H9 (cell line): ENCODE measurements at places on chromosomes 11 and 22. TPM values are rescaled to one million over a fixed set of nuclear protein-coding genes. Genes with fewer than 3 reads are reported as not detected.
A peak's percentile ranks its signal among the peaks of the same experiment; 100 is the strongest.

DNA sequence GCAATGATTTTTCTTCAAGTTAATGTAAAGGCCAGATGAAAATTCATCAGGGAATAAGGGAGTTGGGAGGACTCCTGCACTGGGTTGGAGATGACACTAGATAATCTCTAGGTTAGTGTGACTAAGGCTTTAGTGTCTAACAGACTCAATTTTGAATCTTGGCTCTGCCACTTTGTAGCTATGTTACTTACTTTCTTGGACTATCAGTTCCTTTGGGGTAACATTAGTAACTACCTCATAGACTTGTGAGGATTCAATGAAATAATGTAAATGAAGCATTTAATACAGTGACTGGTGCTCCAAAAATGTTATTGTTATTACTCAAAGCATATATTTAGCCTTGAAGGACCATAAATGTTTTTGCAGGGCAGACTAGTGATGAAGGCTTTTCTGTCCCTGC, 9.6 kb upstream of the CCDC89 start:
- H3K27me3 ChIP-seq = no peaks in the 10 kb centered on the region
- DNase-seq = no peak
- no peaks in the 10 kb centered on the region for H3K36me3 ChIP-seq
- no peak overlapping the region for H3K27ac ChIP-seq
- H3K4me3 ChIP-seq = no peak overlapping the region
- no peaks in the 10 kb centered on the region; the same call in 1 of the 2 replicates for H3K4me1 ChIP-seq

The PTPRCAP gene
- 1.7 and 1.9 TPM in 2 replicates for total RNA-seq

The RNF169 gene
- 13.0 TPM in 2 replicates for total RNA-seq

The AGBL2 gene
- total RNA-seq = 3.0 and 4.3 TPM in 2 replicates

GRCh38 chr11:85096939-85097338, 530.2 kb downstream of the DLG2 start:
- H3K36me3 ChIP-seq = peaks cover 1% of the 10 kb centered on the region; the same call in 2 of the 3 replicates
- H3K4me3 ChIP-seq = no peak overlapping the region
- DNase-seq = no peak
- no peaks in the 10 kb centered on the region for H3K27me3 ChIP-seq
- peaks cover 2% of the 10 kb centered on the region; the same call in 1 of the 2 replicates for H3K4me1 ChIP-seq

DNA sequence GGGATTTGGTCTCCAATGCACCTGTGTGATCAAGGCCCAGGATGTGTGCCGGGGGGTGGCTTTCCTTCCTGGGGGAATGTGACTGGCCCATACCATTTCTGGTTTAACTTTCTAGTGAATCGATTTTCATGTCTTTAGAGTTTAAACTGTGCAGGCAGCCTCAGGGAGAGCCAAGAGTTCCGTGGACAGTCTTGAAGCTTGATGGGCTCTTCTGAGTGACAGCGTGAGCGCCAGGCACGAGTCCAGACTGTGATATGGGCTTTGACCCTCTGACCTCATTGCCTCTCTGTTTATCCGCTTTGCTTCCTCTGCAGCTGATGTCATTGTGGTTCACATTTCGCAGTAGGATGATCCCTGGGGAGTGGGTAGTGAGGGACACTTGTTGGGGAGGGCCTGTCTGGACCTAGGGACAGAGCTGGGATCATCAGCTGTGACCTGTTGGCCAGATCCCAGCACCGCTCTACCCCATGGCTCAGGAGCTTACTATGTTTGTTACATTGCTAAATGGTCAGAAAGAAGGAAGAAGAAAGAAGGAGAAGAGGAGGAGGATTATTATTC, 80.6 kb upstream of the CLDN5 start:
- no peaks in the 10 kb centered on the region for H3K4me1 ChIP-seq
- H3K27me3 ChIP-seq = no peaks in the 10 kb centered on the region
- DNase-seq = no peak
- no peaks in the 10 kb centered on the region for H3K36me3 ChIP-seq
- no peak overlapping the region for H3K4me3 ChIP-seq
- no peak overlapping the region for H3K27ac ChIP-seq

- no peak overlapping the region for H3K4me3 ChIP-seq
- H3K27me3 ChIP-seq = no peaks in the 10 kb centered on the region
- no peaks in the 10 kb centered on the region for H3K4me1 ChIP-seq
- H3K27ac ChIP-seq = no peak overlapping the region
- no peak for DNase-seq
- H3K36me3 ChIP-seq = no peaks in the 10 kb centered on the region
These were observed 327.0 kb downstream of the DYNC2H1 start for GRCh38 chr11:103436131-103436770.

DNA sequence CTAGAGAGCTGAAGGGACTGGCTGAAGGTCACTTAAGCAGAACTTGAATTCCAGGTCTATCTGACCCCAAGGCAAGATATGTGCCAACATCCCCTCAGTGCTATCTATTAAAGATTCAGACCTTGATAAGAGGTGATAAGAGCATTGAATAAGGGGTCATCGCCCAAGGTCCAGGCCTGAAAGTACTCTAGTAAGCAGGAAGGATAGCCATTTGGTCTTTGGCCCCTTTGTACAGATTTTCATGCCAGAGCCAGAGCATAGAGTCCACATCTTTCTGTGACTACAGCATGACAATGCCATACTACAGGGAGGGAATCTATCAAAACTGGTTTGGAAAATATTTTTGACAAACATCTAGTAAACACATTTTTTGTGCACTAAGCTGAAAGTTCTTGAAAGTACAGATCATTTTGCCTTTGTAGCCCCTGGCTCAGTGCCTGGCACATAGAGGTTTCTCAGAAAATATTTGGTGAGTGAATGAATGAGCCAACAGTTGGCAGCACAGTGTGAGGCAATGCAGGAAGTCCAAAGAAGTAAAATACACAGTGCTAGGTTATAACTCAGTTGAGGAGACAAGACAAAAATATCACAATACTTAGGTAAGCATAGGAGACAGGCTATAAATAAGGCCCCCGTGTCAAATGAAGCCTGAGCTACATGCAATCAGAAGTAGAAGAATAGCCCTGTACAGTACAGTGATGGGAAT, 15.1 kb upstream of the RRAS2 start:
- no peak for DNase-seq
- no peak overlapping the region for H3K27ac ChIP-seq
- H3K36me3 ChIP-seq = no peaks in the 10 kb centered on the region
- H3K4me1 ChIP-seq = peaks cover 2% of the 10 kb centered on the region
- H3K27me3 ChIP-seq = no peaks in the 10 kb centered on the region; the same call in 1 of the 2 replicates

The TRIM29 gene
- total RNA-seq = not detected in 2 replicates

The GUCY1A2 gene
- total RNA-seq = 0.55 and 0.70 TPM in 2 replicates

- 0 out of 2 replicates have a peak, but pooled peaks cover 2% of the 10 kb centered on the region for H3K4me1 ChIP-seq
- no peaks in the 10 kb centered on the region for H3K27me3 ChIP-seq
- H3K27ac ChIP-seq = no peak overlapping the region
- DNase-seq = no peak
These were observed 5.0 kb downstream of the DPF2 start for GRCh38 chr11:65338676-65339075.

- DNase-seq = peak; percentile 75
- H3K4me3 ChIP-seq = peak overlapping the region; percentile 21; the same call in 1 of the 2 replicates
- H3K27me3 ChIP-seq = peaks cover 41% of the 10 kb centered on the region
- H3K27ac ChIP-seq = no peak overlapping the region
These were observed 354.7 kb upstream of the NARS2 start for GRCh38 chr11:78929207-78929905.

DNA sequence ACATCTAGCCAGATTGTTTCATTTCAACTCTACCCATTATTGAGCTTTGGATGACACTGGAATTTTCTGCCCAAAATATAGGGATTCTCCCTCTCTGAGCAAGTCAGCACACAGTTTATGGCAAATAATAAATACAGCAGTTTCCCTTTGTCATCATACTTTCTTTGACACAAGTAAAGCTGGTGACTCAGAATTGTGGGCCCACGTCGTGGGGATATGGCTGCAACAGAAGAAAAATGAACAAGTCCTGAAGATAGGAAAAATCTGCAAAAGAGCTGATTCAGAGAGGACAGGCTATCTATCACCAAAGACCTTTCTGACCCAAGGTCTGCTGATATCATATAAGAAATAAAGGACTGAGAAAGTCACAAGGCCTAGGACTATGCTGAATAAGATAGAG, 236.3 kb upstream of the ZC3H12C start:
- no peak overlapping the region for H3K27ac ChIP-seq
- H3K36me3 ChIP-seq = no peaks in the 10 kb centered on the region
- no peaks in the 10 kb centered on the region for H3K27me3 ChIP-seq
- no peak overlapping the region for H3K4me3 ChIP-seq
- DNase-seq = no peak

GRCh38 chr22:45551310-45552016, 48.8 kb downstream of the FBLN1 start:
- H3K4me1 ChIP-seq = no peaks in the 10 kb centered on the region
- H3K27ac ChIP-seq = no peak overlapping the region
- H3K4me3 ChIP-seq = no peak overlapping the region
- DNase-seq = no peak
- H3K36me3 ChIP-seq = peaks cover 65% of the 10 kb centered on the region

The PDGFD gene
- total RNA-seq = 1.4 and 1.7 TPM in 2 replicates

DNA sequence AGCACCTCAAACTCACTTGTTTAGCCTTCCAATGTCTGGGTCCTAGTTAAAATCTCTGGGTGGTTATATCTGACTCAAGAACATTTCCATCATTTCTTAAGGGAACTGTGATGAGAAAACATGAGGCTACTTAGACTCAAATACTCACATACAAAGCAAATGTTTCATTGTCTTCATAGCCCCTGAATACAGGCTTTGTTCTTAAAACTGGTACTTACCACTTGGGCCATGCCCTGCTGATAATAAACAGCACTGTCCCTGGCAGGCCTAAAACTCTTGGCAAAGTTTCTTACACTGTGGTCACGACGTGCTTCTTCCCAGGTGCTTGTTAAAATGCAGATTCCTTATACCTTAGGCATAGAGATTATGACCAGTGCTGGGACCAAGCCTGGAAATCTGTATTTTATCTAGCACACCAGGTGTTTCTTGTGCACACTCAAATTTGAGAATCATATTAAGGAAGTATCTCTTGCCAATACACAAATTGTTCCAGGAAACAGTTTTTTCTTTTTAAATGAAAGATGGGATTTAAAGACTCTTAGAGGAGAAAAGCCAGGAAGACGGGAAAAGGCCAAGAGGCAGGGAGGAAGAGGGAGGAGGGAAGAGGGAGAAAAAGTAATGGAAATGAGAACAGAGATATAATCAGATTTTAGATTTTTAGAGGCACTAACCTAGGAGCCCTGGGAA, 287.9 kb upstream of the MPPED2 start:
- DNase-seq = no peak
- no peaks in the 10 kb centered on the region for H3K27me3 ChIP-seq
- H3K27ac ChIP-seq = no peak overlapping the region
- H3K4me3 ChIP-seq = no peak overlapping the region

GRCh38 chr11:120188371-120188770, 22.5 kb upstream of the OAF start:
- no peak for DNase-seq
- H3K27ac ChIP-seq = no peak overlapping the region
- H3K4me3 ChIP-seq = no peak overlapping the region
- H3K4me1 ChIP-seq = peaks cover 2% of the 10 kb centered on the region; the same call in 1 of the 2 replicates
- H3K27me3 ChIP-seq = no peaks in the 10 kb centered on the region; the same call in 1 of the 2 replicates

The OR10A2 gene
- total RNA-seq = not detected in 2 replicates

- H3K36me3 ChIP-seq = peaks cover 15% of the 10 kb centered on the region
- H3K4me1 ChIP-seq = no peaks in the 10 kb centered on the region; the same call in 1 of the 2 replicates
- H3K27ac ChIP-seq = no peak overlapping the region
- H3K27me3 ChIP-seq = no peaks in the 10 kb centered on the region
- DNase-seq = no peak
These were observed 53.0 kb downstream of the CEP164 start for GRCh38 chr11:117380676-117381075.

GRCh38 chr11:126352934-126353801, 2.3 kb upstream of the ST3GAL4 start:
- H3K36me3 ChIP-seq = peaks cover 6% of the 10 kb centered on the region; the same call in 1 of the 3 replicates
- no peak overlapping the region for H3K4me3 ChIP-seq

DNA sequence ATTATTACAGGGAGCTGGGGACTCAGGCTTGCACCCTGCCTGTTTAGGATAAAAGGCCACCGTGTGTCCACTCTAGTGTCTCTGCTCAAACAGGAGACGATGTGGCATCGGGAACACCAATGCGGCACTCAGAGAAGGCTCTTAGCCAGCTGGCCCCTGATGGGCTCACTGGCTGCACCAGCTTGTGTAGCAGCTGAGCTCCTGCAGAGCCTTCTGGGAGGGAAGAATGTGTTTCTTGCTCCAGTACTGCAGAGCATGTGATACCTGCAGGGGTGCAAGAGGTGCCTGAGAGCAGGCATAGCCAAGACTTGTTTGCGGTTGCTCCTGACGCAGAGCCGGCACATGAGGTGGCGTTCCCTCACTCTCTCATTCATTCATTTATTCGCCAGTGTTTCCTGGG, 44.4 kb upstream of the KCNQ1OT1 start:
- no peak for DNase-seq
- no peaks in the 10 kb centered on the region; the same call in 1 of the 2 replicates for H3K36me3 ChIP-seq
- H3K27ac ChIP-seq = no peak overlapping the region
- no peak overlapping the region for H3K4me3 ChIP-seq
- no peaks in the 10 kb centered on the region for H3K4me1 ChIP-seq

DNA sequence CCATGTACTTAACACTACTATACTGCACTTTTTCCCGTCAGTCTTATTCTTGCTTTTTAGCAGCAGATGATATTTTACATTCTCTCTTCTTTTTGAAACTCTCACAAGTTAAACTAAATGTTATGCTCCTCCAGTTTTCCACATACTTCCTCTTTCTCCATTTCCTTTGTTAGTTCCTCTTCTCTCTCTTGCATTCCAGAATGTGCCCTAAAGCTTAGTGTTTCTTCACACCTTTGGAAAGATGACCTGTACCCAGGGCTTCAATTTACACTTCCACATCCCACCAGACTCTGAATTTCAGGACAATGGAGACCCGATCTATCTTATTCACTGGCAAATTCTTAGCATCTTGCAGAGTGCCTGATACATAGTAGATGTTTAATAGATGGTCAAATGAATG, 51.8 kb downstream of the APIP start:
- H3K27ac ChIP-seq = no peak overlapping the region
- H3K4me3 ChIP-seq = no peak overlapping the region
- DNase-seq = no peak
- no peaks in the 10 kb centered on the region for H3K36me3 ChIP-seq
- H3K4me1 ChIP-seq = no peaks in the 10 kb centered on the region; the same call in 1 of the 2 replicates
- H3K27me3 ChIP-seq = no peaks in the 10 kb centered on the region

DNA sequence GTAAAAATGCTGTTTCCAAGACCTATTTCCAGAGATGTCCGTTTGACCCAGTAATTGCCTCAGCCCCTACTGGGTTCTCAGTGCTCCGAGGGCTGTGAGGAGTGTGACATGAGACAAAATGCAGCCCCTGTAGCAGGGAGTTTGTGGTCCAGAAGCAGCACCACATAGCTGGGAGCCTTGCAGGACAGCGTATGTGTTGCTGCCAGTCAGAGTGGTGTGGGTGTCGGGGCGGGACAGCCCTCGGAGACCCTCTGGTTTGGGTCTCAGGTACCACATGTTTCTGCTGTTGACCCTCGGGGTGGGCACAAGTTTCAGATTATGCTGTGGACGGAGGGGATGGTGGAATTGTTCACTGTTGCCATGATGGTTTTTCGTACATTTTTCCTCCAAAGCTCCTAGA, 17.2 kb downstream of the TBC1D22A start:
- DNase-seq = no peak
- H3K27ac ChIP-seq = no peak overlapping the region
- H3K36me3 ChIP-seq = no peaks in the 10 kb centered on the region; the same call in 2 of the 3 replicates
- no peaks in the 10 kb centered on the region; the same call in 1 of the 2 replicates for H3K4me1 ChIP-seq
- no peaks in the 10 kb centered on the region for H3K27me3 ChIP-seq
